Skeletal muscle tissue (tissue), 5 donors: ENCODE measurements at places on chromosomes 4 and X. TPM values are rescaled to one million over a fixed set of nuclear protein-coding genes. Genes with fewer than 3 reads are reported as not detected.

CFAP47 gene
- total RNA-seq = under 0.01 TPM

ENPEP gene
- total RNA-seq = 9.9 TPM

TBC1D8B gene
- total RNA-seq = 8.4 TPM

TLL1 gene
- 2.6 TPM for total RNA-seq
